ENCODE measurements at places on chromosomes 7 and 10. TPM values are rescaled to one million over a fixed set of nuclear protein-coding genes. Genes with fewer than 3 reads are reported as not detected.

GSTO2 gene
- total RNA-seq, result 2.1 TPM

PALS2 gene
- total RNA-seq, result 6.9 TPM

SPDYE11 gene
- total RNA-seq, result not detected

DNA sequence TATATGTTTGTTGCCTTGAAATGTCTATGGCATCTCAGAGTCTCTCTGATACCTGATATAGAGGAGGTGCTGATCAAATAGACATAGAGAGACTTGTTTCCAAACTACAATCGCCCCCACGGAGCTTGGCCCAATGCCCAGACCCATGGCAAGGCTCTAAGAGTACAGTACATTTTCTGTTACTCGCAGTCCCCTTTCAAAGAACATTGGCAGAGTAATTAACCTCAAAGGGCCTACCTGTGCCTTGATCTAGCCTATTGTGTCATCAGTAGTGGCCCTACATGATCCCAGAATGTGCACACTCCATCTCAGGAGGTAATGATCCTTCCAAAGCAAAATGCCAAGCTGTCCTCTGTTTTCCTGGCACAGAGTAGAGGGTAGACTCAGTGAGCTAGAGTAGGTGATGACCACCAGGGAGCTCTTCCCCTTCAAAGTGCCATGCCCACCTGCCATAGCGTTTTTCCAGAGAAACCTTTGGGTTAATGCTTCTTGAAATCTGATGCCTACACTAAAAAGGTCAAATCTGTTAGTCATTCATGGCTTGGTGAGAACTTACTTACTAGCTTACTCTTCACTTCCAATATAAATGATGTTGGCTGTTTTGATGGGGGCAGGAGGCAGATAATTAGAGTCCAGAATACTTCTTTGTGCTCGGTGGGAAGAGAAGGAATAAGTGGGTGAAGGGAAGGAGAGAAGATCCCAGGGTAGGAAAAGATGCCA lies 41.2 kb upstream of the ACSL5 start:
- DNase-seq, result no peak

DNA sequence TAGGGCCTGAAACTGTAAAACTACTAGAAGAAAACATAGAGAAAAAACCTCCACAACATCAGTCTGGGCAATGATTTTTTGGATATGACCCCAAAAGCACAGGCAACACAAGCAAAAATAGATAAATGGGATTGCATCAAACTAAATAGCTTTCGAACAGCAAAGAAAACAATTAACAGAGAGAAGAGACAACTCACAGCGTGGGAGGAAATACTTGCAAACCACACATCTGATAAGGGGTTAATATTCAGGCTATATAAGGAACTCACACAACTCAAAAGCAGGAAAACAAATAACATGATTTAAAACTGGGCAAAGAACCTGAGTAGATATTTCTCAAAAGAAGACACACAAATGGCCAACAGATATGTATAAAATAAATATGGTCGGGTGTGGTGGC lies 7.7 kb upstream of the GSTK1 start:
- no peak for DNase-seq

Data from sigmoid colon (tissue), 7 donors.